Substantia nigra (tissue), 51 donors: ENCODE measurements at places on chromosomes 1 and 21.

GRCh38 chr1:159932296-159933285, 7.3 kb upstream of the TAGLN2 start:
- no peak for DNase-seq

- no peak for DNase-seq
These were observed 23.2 kb downstream of the MYBPH start for GRCh38 chr1:203152158-203153034.

GRCh38 chr1:216047811-216048572, 375.3 kb downstream of the USH2A start:
- DNase-seq = no peak

DNA sequence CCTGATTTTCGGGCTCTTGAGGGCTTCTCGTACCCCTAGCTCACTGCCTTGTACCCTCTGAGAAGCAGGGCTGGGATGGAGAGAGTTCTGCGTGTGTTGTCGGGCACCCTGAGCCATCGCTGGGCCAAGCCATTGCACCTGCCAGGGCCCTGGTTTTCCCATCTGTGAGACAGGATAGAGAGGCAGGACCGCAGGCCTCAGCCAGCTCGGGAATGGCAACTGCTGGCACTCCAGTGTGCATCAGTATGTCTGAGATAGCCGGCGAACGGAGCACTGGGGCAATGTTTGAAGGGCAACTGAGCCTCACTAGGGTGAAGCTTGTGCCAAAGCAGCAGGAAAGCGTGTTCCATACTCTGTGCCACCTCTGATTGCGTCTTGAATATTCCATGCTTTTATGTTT, 66.9 kb downstream of the TENT5C start:
- no peak for DNase-seq

- no peak for DNase-seq
These were observed 15.6 kb downstream of the NIBAN1 start for GRCh38 chr1:184958554-184959353.

DNA sequence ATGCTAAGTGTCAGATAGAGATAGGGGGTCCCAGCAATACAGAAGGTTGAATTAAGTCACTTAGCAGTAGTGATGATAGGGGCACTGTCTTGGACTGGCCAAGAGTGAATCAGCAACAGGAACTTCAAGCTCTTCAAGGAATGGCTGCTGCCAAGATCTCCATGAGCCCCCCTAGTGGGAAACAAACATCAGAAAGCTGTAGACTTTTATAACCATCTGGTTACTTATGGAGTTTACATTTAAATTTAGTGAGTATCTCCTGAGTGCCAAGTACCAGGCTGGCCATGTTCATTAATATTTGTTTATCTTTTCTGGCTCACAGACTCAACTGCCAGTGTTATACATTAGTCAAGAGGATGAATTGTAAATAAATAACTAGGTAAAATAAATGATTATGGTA, 327.3 kb downstream of the TTLL7 start:
- DNase-seq = no peak

GRCh38 chr1:23478896-23479665, 4.9 kb downstream of the ASAP3 start:
- peak; percentile 10 for DNase-seq

DNA sequence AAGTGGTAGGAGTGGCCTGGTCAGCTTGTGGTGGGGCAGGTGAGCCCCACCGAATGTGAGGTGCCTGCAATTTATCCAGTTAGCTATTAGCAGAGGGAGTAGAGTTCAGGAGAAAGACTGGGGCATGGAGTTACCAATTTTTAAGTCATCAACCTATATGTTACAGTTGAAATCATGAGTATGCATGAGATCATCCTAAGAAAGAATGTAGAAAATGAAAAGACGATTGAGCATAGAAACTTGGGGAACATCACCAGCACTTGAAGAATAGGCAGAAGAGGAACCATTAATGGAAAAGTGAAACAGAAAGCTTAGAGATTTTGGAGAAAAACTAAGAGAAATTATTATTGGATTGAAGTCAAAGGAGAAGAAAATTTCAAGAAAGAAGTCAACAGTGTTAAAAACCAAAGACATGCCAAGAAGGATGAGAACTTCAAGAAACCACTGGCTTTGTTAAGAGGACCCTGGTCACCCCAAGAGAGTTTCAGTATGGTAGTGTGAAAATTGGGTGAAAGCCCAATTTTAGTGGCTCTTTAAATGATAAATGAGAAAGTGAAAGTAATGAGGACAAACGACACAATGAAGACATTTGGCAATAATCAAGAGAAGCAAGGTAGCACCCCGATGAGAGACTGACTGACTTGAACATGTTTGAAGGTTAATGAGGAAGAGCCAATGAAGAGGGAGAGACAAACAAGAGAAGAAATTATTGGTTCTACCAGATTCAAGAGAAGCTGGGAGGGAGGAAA, 36.7 kb downstream of the DNASE2B start:
- DNase-seq = no peak

DNA sequence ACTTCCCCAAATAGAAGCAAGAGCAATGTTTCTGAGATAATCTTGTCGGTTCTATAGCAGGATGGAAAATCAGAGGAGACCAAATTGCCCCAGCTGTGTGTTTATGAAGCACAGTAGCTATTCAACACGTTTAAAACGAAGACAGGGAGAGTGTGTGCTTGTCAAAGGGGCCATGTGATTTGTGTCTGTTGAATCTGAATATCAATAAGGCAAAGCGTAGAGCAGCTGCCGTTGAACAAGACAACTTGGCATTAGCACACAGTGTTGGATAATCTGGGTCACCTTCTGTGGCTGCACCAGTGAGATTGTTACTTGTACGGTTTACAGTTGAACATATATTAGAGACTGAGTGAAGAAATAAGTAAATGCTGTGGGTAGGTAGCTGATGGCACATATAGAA, 1.0 kb downstream of the CRB1 start:
- no peak for DNase-seq

GRCh38 chr1:226981386-226981817, 41.3 kb downstream of the COQ8A start:
- DNase-seq = no peak

GRCh38 chr1:42332877-42333276, 2.2 kb downstream of the FOXJ3 start:
- DNase-seq = no peak

- DNase-seq = no peak
These were observed 15.5 kb upstream of the DISC1 start for GRCh38 chr1:231611111-231611510.

DNA sequence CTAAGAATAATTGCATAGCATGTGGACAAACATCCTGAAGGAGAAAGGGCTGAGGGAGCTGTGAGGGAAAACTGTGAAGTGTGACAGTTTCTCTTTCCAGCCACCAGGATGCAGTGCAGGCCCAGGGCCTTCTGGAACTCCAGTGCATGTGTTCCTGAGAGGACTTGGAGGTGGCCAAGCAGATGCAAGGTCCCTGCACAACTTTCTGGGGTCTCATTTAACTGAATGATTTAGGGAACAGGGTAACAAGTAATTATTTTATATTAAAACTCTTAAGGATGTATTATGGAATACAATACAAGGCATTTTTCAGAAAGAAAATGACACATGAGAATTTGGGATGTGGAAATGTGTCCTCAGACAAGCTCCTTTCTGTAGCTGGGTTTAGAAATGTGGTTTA, 61.2 kb upstream of the MCOLN3 start:
- DNase-seq = no peak

- no peak for DNase-seq
These were observed 15.9 kb upstream of the RNF187 start for GRCh38 chr1:228471154-228471761.

GRCh38 chr1:12051361-12051760, 11.7 kb upstream of the TNFRSF8 start:
- no peak for DNase-seq

- DNase-seq = no peak
These were observed 136.2 kb upstream of the RUNX3 start for GRCh38 chr1:25066256-25066655.
